ENCODE measurements at places on chromosomes 5 and 9.
A peak's percentile ranks its signal among the peaks of the same experiment; 100 is the strongest.

- DNase-seq = no peak
Measured at GRCh38 chr9:135910757-135911156, 3.4 kb upstream of the CAMSAP1 start.

DNA sequence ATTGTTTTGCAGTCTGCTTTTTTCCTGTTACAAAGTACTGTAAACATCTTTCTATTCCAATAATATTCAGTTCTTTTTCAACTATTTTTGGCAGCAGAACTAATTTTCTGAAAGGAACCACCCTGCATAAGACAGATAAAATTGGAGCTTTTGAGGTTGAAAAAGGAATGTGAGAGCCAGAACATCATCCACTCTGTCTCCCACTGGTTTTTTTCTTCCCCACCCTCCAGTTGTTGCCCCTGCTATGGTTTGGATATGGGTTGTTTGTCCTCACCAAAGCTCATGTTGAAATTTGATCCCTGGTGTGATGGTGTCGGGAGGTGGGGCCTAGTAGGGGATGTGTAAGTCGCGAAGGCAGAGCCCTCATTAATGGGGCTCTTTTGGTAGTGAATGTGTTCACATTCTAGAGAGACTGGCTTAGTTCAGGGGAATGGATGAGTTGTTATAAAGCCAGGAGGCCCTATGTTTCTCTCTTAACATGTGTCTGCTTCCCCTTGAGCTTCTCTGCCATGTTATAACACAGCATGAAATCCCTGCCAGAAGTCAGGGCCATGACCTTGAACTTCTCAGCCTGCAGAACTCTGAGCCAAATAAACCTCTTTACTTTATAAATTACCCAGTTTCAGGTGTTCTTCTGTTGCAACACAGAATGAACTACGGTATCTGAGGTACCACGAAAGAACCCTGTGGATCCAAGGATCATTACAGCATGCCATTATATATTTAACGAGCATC is 34.8 kb upstream of the MAST4 start:
- no peak for DNase-seq

DNA sequence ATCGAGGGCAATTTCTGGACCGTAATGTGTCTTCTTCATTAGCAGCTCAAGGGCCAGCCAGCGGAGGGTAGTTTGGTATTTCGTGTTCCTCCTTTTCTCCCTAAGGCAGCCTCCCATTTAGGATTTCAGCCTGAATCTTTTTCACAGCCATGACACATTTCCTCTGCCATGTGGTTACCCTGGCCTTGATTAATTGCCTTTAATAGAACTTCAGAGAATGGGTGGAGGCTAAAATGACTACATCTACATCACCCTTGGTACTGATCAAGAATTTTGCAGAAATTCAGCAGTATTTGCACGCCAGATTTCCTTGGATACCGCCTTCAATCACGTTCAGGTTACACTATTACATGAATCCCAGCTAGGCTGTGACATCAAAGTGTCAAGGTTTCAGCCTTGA is 58.0 kb downstream of the ADAMTS16 start:
- DNase-seq = no peak

- DNase-seq = no peak
Measured at GRCh38 chr9:136804509-136805206, 3.1 kb upstream of the RABL6 start.

DNA sequence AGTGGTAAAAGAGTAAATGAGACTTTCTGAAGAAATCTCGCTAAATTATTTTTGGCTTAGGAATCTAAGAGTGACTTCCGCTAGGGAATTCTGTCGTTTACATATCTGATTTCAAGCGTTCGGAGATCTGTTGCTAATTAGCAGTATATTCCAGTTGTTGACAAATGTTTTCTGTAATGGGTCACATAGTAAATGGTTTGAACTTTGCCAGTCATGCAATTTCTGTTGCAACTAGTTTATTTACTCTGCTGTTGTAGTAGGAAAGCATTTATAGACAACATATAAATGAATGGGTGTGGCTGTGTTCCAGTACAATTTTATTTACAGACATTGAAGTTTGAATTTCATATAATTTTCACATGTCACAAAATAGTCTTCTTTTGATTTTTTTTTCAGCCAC is 57.4 kb upstream of the JAK2 start:
- DNase-seq = no peak

DNA sequence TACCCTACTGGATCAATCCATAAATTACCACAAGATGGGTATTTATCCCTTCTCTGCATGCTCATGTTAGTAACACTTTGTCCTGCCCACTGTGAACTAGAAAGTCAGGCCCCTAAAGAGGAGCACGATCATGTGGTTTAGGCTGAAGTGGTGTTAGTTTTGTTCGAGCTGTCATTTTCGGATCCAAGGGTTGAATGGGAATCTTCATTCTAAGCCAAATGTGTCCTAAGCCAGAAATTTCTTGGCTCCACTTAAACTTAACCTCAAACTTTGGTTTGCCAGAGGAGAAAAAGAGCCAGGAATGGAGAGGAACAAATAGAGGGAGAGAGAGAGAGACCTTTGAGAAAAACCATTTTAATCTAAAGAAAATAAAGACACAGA is 837.7 kb upstream of the ZNF608 start:
- no peak for DNase-seq

DNA sequence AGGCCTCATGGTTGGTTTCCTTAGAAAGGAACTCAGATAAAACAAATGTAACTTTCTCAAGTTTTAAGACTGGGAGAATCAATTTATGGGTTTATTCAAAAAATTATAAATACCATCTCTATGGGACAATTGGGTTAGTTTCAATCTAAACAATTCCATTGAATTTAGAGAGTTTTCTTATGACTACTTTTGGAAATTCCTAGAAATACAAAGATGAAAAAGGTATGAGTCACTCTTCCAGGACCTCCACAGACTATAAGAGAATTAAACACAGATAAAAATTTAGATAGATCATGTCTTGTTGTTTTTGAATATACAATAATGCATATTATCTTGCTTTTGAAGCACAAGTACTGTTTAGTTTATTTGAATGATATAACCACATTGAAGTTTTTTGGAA is 188.7 kb downstream of the CHSY3 start:
- DNase-seq = no peak

DNA sequence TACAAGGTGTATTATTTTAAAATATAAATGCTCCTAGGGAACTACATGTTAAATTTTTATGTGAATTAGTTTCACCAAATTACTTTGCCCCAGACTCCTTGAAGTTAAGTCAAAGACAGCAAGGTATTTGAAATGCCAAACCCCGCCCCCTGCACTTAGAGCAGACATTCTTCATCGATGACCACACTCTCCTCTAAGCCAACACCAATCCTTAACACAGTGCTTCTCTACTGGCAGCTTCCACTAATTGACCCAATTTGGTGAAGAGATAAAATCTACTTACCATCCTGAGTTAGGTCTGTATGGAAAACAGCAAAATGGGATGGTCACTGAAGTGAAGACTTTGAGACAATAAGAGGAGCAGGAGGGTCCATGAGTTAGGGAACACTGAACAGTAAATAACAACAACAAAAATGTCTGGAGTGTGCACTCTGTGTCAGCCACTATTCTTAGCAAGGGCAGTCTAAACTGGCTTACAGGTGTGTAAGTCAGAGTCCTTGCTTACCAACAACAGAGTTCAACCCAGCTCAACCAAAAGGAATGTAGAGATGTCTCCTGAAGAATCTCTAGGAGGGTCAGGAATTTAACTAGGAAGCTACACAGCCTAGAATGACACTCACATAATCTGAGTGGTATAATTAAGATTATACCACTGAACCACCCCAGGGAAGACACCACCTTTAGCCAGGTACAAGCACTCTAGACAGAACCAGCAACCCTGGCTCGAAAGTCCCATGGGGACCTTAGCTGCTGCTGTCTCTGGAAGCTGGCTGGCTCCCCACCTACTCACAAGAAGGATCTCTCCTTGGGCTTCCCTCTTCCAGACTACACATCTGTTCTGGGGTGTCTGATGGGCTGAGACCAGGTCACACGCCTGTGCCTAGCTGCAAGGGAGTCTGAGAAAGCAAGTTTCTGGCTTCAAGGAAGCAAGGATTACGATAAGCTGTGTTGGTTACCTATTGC is 8.8 kb upstream of the UBE2QL1 start:
- DNase-seq = no peak

DNA sequence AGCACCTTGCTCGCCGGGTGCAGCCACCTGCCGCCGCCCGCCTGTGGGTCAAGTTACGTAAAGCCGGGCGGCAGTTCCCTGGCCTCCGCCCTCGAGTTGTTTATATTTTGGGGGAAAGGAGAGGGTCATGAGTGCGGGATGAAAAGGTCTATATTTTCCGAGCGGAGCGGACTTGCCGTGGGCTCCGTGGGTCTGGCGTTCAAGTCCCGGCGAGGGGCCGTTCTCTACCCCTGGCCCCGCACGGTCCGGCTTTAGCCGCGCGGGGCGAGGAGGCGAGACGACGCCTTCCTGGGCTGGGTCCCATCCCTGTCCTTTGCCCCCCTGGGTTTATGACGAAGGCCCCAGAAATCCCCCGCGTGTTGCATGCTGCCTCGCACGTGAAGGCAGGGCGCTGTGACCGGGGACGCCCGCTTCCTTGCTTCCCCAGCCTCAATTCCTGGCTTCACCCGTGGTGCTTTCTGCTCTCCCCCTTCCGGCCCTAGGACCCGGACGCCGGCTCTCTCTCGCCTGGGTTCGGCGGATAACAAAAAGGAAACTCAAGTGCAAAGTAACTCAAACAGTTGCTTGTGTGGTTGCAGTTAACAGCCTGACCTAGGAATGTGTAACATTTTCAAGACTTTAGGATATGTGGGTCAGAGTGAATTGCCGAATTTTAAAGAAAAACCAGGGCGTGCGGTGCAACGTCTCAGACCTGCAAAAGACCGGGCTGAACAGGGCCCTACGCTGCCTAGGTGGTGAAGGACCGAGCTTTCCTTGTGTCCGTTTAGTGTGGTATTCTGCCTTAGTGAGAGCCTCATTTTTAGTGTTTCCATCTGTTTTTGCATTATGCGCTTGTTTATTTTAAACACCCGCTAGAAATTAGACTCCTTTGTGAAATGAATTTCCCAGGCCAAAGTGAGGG is 810 bp downstream of the VPS13A start:
- DNase-seq = peak; percentile 59

DNA sequence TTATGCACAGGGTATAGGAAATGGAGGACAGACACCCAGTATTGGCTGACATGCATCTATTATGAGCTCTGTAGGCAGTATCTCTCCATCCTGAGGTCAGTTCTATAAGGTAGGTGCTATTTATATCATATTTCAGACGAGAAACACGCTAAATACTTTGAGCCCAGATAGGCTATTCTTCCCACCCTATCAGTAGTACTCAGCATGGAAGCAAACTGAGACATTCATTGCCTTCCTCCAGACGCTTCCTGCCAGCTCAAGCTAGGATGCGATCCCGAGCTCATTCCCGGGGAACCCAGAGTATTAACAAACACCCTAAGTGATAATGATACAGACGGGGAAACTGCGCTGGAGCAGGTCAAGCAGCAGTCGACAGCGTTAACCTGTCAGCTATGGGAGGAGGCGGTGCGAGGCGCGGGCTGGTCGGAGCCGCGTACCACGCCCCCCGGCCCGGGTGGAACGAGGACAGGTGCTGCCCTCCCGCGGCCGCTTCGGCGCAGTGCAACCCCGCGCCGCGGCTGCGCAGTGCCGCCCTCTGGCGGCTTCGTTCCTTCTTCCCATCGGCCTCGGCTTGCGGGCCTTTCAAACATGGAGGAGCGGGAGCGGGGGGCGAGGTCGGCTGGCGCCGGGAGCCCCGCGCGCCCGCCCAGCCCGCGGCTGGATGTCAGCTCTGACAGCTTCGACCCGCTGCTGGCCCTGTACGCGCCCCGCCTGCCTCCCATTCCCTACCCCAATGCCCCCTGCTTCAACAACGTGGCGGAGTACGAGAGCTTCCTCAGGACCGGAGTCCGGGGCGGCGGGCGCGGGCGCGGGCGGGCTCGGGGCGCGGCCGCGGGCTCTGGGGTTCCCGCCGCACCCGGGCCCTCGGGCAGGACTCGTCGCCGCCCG is at the start of gene LSM11:
TSS of gene LSM11 (plus strand) at position 550 of the 888 bp plus-strand sequence. CDS start at position 589, 39 bp downstream.
- DNase-seq = peak; percentile 91

- DNase-seq = no peak
Measured at GRCh38 chr9:77879437-77879943, 152.1 kb downstream of the GNAQ start.

GRCh38 chr9:10729213-10729612 is 116.4 kb upstream of the PTPRD start:
- DNase-seq = no peak

DNA sequence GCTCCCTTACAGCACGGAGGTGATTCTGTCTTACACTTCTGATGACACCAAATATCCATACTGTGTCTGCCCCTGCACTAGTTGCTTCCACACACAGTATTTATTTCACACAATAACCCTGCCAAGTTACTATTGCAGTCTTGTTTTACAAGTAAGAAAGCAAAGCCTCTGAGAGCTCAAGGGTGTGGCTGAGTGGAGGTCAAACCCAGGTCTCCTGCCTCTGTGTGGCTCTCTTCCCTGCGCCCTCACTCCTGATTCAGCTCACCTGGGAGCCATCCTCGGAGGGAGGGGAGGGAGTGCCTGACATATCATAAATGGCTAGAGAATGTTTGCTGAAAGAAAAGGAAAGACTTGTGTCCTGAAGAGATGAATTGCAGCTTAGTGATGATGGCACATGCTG is 41.0 kb downstream of the MVB12B start:
- DNase-seq = no peak

- no peak for DNase-seq
Measured at GRCh38 chr5:93236807-93237421, 344.1 kb downstream of the NR2F1-AS1 start.

- DNase-seq = no peak
Measured at GRCh38 chr9:113879911-113880310, 3.8 kb downstream of the ZNF618 start.

DNA sequence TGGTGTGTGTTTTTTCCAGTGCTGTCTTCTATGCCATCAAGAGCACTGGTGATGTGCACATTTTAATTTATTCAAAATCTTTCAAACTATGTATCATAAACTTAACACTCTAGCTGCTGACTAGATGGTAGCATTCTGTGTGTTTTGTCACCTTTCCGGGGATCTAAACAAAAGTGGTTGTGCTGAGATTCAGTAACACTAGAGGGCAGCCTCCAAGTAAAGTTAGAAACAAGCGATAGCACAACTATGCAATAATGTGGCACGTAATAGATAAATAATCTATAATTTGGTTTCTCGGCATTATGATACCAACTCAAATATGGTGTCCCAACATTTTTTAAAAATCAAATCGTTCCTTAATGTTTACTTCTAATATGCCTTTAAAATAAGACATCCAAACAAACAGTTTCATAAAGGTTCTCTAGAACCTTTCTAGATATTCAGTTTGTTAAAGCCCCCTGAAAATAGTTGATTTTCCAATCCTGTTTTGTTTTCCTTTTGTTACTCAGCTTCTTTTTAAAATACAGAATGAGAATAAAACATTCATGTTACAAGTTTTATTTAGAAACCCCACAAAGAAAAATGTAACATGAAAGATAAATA is 16.9 kb downstream of the SEMA6A start:
- no peak for DNase-seq

GRCh38 chr5:173917788-173918786 is 29.9 kb downstream of the CPEB4 start:
- DNase-seq = peak; percentile 73
